ENCODE measurements at places on chromosomes 11 and 22.

GRCh38 chr11:113174882-113175281 lies 139.5 kb upstream of the TTC12 start:
- DNase-seq, result no peak

GRCh38 chr11:17605651-17606122 lies 58.6 kb downstream of the OTOG start:
- DNase-seq, result no peak

DNA sequence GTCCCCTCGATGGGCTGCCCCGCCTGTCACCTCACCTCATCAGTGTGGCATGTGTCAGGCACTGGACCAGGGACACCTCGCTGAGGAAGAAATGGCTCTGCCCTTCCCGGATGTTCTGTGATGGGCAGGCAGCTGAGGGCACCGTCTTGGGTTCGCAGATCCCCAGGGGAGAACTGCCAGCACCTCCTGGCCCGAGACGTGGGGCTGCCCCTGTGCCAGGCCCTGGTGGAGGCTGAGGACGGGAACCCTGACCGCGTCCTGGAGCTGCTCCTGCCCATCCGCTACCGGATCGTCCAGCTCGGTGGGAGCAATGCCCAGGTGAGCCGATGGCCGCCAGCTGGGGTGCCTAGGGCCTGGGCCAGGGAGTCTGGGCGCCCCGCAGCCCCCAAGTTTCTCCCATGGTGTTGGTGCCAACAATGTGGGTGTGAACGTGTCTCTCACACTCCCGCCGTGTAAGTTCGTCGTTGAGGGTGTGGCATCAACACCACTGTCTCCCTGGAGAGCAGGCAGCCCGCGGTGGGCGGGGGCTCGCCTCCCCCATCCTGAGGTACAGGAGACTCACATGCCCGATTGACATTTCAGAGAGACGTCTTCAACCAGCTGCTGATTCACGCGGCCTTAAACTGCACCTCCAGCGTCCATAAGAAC lies 7.3 kb upstream of the GTSE1 start:
- DNase-seq, result peak; percentile 65

DNA sequence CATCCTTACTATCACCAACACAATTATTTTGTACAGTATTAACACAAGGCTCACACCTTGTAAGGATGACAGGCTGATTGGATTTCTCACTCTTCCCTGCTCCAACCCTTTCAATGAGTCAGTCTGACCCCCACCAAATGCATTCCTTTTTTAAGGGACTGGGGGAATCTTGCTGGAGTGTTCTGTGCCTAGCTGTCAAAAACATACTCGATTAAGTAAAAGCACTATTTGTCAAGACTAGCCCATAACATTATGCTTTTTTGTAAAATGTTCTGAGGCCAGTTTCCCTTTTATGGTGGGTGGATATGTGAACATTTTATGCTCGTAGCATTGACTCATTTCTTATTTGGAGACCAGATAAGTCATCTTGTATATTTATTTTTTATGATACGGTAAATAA lies 87.2 kb downstream of the PDHX start:
- no peak for DNase-seq

GRCh38 chr11:64086258-64087123 lies 50.8 kb downstream of the FLRT1 start:
- DNase-seq, result no peak

DNA sequence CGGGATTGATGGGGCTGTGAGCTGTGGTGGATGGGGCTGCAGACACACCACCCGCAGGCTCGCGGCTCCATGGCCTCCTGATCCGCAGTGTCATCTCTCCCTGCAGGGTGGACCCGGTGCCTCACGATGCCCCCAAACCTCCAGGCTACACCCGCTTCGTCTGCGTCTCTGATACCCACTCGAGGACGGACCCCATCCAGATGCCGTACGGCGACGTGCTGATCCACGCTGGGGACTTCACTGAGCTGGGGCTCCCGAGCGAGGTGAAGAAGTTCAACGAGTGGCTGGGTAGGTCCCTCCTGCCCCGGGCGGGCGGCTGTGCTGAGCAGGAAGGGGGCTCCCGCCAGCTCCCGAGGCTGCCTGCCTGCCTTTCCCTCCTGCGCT lies 23.1 kb downstream of the MPPED1 start:
- no peak for DNase-seq

DNA sequence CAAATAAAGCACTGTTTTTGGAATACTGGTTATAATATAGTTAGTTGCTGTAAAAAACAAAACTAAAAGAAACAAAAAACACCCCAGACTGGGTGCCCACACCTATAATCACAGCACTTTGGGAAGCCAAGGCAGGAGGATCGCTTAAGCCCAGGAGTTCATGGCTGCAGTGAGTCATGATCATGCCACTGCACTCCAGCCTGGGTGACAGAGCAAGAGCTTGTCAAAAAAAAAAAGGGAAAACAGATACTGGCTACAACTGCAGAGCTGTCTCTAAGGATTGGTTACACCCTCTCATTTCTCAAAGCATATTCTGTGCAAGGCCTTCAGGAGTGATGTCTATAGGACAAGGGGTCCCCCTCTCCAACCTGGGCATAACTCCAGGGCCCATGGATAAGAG lies 14.6 kb upstream of the STK33 start:
- DNase-seq, result no peak

GRCh38 chr11:86274503-86274902 lies 27.5 kb upstream of the HIKESHI start:
- no peak for DNase-seq

GRCh38 chr11:48002561-48002960 lies 22.2 kb downstream of the PTPRJ start:
- DNase-seq, result no peak

DNA sequence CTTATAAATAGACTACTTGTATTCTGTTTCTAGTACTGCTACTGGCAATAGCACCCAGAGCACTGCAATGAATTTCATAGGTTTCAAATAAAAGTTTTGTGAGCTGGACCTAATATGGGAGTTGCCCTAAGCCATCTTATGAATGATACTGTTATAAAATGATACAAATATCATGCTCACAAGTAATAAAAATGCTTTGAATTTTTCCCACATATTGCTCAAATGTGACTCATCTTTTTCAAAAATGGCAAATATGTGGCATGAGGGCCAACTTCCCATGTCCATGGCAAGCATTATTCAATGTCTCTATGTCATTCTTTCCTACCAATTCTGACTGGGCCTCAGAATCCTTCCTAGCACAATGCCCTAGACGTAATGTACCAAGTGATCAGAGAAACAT lies 137.6 kb downstream of the TRPC6 start:
- DNase-seq, result no peak

DNA sequence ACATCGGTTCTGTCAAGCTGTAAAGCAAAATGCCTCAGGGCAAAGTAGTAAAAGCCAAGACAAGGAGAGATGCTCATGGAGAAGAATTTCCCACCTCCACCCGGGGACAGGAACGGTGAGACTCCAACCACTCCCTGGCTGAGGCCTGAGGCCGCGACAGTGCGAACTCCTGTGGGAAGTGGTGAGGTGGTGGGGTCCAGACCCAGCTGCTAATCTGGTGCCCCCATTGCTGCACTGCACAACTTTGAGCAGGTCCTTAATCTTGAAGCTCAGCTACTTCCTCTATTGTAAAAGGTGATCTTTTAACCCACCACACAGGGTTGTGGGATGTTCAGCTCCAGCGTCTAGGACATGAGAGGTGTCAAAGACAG lies 83.9 kb downstream of the ZC3H12C start:
- DNase-seq, result no peak

GRCh38 chr11:60957188-60957587 lies 5.2 kb upstream of the SLC15A3 start:
- DNase-seq, result no peak

GRCh38 chr11:110296226-110297075 lies at the start of gene RDX:
TSS of gene RDX (minus strand) at chr11:110296614. CDS start at chr11:110279692, 16,922 bp downstream.
- DNase-seq, result peak; percentile 43

DNA sequence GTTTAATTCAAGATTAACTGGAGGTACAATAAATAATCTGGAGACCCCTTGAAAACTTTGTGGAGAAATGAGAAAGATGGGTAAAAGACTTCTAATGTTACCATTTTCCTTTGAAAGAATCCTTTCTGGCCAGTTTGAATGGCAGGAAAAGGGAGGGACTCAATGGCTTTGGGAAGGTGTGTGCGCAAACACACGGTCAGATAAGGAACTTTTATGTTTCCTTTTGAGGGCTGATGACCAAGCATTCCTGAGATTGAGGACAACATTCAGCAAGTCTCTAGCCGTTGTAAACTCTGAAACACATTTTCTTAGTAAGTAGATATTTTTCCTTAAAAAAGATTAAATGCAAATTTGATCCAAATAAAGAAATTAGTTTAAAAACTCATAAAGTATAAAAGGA lies 909.7 kb upstream of the TENM4 start:
- DNase-seq, result no peak

- no peak for DNase-seq
These were observed 398.6 kb upstream of the ANO5 start for GRCh38 chr11:21794306-21794705.

- DNase-seq, result no peak
These were observed 17.6 kb downstream of the DGAT2 start for GRCh38 chr11:75786101-75786736.

All from effector memory CD8-positive, alpha-beta T cell (primary cell).